Endothelial cell of umbilical vein (primary cell): ENCODE measurements at places on chromosomes 3 and 15.

DNA sequence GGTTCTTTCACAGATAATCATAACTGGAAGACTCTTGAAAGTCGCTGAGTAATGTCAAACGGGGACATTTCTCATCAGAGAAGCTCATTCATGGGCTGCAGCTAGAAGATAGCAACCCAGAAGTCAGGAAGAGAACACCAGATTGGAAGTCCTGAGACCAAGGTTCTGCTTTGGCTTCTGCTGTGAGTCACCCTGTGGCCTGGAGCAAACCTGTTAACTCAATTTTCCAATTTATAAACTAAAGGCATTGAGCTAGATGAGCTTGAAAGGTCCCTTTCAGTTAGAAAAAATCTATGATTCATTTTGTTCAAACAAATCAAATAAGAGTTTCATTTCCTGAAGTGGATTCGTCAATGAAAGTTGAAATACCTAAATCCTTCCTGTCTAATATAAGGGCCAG is 402.2 kb downstream of the EPHB1 start:
- no peaks in the 10 kb centered on the region for H3K36me3 ChIP-seq
- H3K4me3 ChIP-seq = no peak overlapping the region
- H3K27me3 ChIP-seq = no peaks in the 10 kb centered on the region
- no peak overlapping the region for H3K27ac ChIP-seq
- no peak for DNase-seq

DNA sequence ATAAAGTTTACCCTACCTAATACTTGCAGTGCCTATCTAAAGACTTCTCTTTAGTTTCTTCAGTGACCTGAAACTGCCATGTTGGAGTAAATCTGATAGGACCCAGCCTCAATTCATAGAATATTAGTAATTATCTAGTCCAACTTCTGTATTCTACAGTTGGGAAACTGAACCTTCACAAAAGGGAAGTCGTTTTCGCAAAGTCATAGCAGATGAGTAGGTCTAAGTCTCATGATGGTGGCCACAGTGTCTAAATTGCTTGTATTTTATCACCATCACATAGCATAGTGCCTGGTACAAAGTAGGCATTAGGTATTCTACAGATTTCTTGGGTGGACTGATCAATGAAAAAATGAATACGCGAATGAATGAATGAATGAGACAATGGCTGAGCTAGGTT is 8.4 kb downstream of the GMNC start:
- no peak overlapping the region for H3K27ac ChIP-seq
- H3K4me3 ChIP-seq = no peak overlapping the region
- DNase-seq = no peak
- no peaks in the 10 kb centered on the region for H3K36me3 ChIP-seq

GRCh38 chr3:16899919-16900318 is 15.2 kb downstream of the PLCL2 start:
- H3K27me3 ChIP-seq = no peaks in the 10 kb centered on the region
- H3K4me3 ChIP-seq = no peak overlapping the region
- DNase-seq = no peak
- H3K36me3 ChIP-seq = no peaks in the 10 kb centered on the region
- H3K4me1 ChIP-seq = no peaks in the 10 kb centered on the region
- H3K27ac ChIP-seq = no peak overlapping the region

DNA sequence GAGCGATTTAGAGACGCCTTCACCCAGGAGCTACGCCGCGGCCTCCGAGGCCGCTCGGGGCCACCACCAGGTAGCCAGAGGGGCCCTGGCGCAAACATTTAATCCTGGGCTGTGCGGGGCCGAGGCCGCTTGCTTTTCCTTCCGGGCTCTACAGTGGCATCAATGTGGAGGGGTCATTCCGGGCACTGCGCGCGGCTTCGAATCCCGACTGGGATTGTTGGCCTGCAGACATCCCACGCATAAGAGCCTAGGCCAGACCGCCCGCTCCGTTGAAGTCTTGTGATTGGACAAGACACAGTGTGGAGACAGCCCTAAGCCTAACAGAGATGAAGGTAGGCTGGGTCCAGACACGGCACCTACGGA is 568 bp upstream of the NCBP2 start:
- no peaks in the 10 kb centered on the region for H3K36me3 ChIP-seq
- H3K27ac ChIP-seq = no peak overlapping the region
- H3K4me1 ChIP-seq = peaks cover 16% of the 10 kb centered on the region
- no peak for DNase-seq
